ENCODE measurements at places on chromosomes 3 and 15.
A peak's percentile ranks its signal among the peaks of the same experiment; 100 is the strongest.

DNA sequence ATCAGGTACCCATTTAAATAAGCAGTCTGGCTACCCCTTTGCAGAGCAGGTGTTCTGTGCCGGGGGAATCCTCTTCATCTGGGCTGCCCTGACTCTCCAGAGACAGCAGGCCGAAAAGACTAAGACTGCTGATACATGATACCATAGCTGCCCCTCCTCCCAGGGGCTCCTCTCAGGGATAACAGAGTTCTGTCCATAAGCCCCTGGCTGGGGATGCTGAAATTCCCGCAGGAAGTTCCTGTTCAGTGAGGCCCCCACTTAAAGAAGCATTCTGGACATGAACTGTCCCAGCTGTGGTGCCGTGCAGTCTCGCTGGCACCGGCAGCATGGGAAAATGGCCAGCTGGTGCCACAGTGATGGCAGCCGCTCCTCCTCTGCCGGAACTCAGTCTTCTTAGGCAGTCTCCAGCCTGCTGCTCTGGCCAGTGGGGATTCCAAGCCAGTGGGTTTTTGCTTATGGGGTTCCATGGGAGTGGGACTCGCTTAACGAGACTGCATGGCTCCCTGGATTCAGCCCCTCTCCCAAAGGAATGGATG, 1026.2 kb downstream of the NAALADL2 start:
- DNase-seq: no peak

- DNase-seq: peak; percentile 9
These were observed 34.4 kb downstream of the TARS3 start for GRCh38 chr15:101689901-101690300.

- no peak for DNase-seq
These were observed 269.1 kb upstream of the LRRFIP2 start for GRCh38 chr3:37443363-37444035.

DNA sequence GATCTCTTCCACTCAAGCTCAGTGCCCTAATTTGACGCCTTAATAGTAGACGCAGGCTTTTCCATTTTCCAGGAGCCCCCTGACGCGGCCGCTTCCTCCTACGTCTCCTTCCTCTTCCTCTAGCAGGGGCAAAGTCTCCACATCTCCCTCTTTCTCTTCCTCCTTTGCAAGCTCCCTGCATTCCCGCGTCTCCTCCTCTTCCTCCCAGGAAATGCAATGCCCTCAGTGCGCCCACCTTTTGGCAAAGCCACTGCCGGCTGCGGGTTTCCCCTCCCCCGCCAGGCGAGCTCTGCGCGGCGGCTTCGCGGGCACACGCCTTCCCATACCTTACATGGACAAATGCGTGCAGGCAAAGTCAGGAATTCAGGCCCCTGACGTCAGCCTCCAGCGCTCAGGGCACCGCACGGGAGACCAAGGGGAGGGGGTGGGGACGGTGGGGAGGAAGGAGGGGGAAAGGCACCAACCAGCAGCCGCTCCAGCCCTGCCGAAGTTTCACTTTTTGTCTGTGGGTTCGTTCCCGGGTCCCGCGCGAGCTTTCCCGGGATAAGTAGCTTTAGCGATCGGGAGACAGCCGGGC, 432 bp upstream of the LPP start:
- peak; percentile 41 for DNase-seq

Measured in stimulated activated CD4-positive, alpha-beta T cell treated with anti-CD3 and anti-CD28 coated beads, Interleukin-4, amount 100 ng/mL, for 48 hours (primary cell).